ENCODE measurements at places on chromosomes 7 and 10.

- DNase-seq, result no peak
Measured at GRCh38 chr10:104053201-104053600, 32.5 kb downstream of the COL17A1 start.

GRCh38 chr10:15856328-15857015, 3.8 kb downstream of the MINDY3 start:
- DNase-seq, result no peak

- DNase-seq, result no peak
Measured at GRCh38 chr7:74568658-74569057, 88.9 kb upstream of the GTF2I start.

DNA sequence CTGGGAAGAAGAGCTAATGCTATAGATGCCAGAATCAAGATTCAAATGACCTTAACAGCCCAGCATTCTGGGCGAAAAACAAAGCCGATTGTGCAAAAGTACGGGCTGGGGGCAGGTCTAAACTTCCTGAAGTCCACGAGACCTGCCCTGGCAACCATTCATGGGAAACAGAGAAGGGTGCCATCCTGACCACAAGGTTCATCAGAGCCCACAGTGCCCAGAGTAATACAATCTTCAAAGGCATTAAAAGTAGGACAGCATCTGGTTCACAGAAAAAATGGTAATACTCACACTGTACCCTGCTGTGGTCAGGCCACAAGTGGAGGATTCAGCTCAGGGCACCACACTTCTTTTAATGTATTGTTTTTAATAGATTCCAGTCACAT, 36.1 kb downstream of the SORBS1 start:
- DNase-seq, result no peak

GRCh38 chr7:45178241-45179225, 20.9 kb downstream of the RAMP3 start:
- DNase-seq, result no peak

DNA sequence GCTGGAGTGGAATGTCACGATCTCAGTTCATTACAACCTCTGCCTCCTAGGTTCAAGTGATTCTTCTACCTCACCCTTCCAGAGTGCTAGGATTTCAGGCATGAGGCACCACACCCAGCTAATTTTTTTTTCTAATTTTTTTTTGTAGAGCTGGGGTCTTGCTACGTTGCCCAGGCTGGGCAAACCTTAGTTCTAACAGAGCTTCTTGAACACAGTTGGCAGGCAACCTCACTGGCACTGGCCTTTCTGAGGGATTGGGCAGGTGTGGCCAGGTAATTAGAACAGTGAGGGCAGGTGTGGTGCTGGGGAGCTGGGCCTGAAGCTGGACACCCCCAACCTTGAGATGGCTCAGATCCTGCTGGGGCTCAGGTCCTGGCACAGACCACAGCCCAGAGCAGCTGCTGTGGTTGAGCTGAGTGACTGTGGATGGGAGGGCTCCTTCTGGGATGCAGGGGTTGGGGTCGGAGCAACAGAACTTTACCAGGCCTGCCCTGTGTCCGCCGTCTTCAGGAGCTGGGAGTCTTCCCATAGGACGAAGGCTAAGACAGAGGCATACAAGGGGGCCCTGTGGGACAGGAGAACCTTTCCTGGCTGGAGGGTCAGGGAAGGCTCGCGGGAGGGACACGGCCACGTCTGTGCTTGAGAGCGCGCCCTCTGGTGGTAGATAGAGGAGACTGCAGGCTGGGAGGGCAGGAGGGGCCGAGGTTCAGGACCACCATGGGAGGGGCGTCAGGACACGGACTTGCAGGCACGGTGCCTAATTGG, 48.2 kb downstream of the COL26A1 start:
- peak; percentile 6 for DNase-seq

- no peak for DNase-seq
Measured at GRCh38 chr10:30529373-30529998, 95.5 kb downstream of the MAP3K8 start.

GRCh38 chr10:8095959-8096358, 41.5 kb downstream of the GATA3 start:
- DNase-seq, result no peak
